Cortex of kidney (tissue), 1 donor: ENCODE measurements at places on chromosomes 6 and 20.

DNA sequence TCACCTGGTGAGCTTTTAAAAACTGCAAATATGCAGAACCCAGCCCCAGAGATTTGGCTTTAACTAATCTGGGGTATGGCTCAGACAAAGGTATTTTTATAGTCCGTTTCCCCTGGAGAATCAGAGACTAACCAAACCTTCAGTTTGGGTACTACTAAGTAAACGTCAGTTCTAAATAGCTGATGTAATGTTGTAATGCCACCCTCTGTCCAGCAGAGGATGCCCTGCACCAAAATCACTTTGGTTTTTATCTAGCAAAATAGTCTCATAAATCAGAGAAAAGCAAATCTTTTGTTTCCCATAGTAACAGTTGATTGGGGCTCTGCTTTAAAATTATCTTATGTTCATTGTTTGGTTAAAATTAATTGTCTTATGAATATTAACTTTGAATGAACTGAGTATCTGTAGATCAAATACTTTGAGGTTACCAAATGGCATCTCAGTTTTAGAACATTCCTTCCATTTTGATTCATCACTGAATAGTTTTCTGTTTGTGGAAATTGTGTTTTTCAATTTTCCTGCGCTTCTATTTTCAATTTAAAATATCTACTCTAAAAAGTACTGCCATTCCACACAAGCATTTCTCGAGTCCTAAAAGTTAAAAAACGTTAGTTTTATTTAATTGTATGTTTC, 278.3 kb upstream of the PLCB4 start:
- DNase-seq: no peak

- no peak for DNase-seq
Observed at GRCh38 chr6:142406131-142406530, 104.3 kb downstream of the ADGRG6 start.

- DNase-seq: no peak
Observed at GRCh38 chr20:1526310-1526709, 31.2 kb downstream of the SIRPD start.

- no peak for DNase-seq
Observed at GRCh38 chr6:64335195-64335594, 699.6 kb downstream of the PHF3 start.

DNA sequence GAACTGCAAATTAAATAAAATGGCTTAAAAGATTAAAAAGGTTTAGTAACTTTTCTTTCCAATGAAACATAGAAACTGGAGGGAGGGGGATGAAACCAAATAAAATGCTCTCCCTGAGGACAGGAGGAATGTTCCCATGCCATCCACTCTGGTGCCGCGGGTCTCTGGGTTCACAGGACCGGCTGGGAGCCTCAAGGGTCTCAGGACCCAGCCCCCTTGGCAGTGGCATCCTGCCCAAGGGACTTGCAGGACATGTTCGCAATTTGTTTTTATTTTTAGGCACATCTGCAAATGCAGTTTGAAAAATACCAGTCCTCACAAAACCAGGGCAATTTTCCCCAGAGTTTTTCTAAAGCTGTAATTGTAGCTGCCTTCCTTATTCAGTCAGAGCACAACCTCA, 7.5 kb downstream of the BEND3 start:
- DNase-seq: no peak

- DNase-seq: no peak
Observed at GRCh38 chr6:25844518-25844917, 12.7 kb upstream of the SLC17A1 start.

DNA sequence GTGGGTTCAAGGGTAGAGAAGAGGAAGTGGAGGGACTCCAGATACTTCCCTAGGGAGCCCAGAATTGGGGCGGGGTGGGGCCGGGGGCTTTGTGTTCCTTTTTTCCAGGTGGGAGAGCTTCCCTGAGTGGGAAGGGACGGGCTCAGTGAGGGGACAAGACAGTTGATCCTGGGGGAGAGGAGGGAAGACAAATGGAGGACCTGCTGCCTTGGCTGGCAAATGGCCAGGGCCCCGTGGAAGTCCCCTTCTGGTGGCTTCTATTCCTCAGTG, 2.6 kb downstream of the CTSZ start:
- no peak for DNase-seq

DNA sequence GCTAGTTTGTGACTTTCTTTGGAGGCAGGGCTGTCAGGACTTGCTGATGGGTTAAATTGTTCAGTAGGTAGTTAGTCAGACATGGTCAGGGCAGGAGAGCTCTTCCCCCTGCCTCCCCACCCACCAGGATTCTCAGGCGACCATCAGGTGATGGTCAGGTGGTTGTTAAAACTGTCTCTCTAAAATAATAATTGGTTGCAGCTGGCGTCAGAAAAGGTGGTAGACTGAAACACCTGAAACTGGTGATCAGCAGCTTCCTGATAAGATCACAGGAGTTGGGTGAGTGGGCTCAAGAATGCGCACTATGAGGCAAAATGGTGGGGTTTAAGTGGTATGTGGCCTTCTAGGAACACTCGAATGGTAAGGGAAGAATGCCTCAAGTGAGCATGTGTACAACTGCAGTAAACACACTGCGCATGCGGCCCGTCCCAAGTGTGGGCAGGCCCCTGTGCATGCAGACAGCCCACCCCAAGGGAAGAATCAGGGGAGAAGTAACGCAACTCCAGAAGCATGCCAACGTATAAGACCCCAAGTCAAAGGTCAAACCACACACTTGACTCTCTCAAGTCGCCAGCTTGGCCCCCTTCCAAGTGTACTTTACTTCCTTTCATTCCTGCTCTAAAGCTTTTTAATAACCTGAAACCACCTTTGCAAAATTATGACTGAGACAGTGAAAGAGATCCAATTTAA, 7.9 kb upstream of the BLCAP start:
- no peak for DNase-seq

GRCh38 chr6:23340271-23340670, 770.9 kb downstream of the HDGFL1 start:
- no peak for DNase-seq

DNA sequence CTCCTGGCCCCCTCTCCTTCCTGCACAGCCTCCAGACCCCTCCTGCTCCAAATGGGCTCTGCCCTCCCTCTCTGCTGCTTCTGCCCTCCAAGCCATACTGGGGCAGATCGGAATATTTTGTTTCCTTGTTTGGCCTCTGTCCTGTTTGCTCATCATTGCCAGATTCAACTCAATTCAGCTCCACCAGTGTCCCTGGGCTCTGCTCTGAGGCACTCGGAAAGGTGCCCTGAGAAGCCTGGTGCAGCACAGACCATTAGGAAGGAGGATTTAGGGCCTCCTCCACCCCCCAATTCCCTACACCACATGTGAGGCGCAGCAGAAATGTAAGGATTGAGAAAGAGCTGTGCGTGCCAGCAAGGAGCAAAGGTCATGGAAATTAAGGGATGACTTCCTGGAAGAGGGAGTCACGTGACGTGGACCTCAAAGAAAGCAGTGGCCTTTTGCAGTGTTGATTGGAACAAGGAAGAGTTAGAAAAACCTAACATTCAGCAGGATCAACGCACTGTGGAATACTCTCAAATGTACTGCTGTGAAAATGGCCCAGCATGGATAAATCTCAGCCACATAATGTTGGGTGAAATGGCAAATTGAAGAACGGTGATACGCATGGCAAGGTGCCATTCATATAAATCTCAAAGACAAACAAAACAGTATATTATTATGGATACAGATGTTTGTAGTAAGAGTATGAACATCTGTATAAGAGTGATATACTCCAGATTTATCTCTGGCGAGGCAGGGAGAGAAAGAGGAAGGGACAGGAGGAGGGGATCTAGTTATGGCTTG, 229.5 kb upstream of the RNF24 start:
- DNase-seq: no peak
